Umbilical cord (tissue), 2 donors: ENCODE measurements at places on chromosomes 3 and 15. TPM values are rescaled to one million over a fixed set of nuclear protein-coding genes. Genes with fewer than 3 reads are reported as not detected.

Gene EXD1
- 1.4 TPM for total RNA-seq

Gene AGBL1
- total RNA-seq: 4.8 TPM

Gene PIF1
- 1.7 TPM for total RNA-seq

Gene SRGAP3
- 10.4 TPM for total RNA-seq

Gene PFN2
- total RNA-seq: 79.4 TPM

Gene CYP8B1
- 2.6 TPM for total RNA-seq

Gene GPR171
- total RNA-seq: 3.6 TPM

Gene OR5K3
- 5.5 TPM for total RNA-seq

Gene FBXW12
- total RNA-seq: 6.0 TPM

Gene INKA1
- total RNA-seq: 7.7 TPM

Gene GOLGA6L7
- not detected for total RNA-seq

Gene CCDC33
- total RNA-seq: 3.4 TPM

Gene ZBTB11
- total RNA-seq: 24.8 TPM

Gene MED12L
- 2.2 TPM for total RNA-seq

Gene ARGFX
- 16.1 TPM for total RNA-seq

Gene OR5K1
- total RNA-seq: 1.2 TPM

Gene AGTR1
- 22.1 TPM for total RNA-seq
